Fibroblast of villous mesenchyme (primary cell): ENCODE measurements at places on chromosomes 6 and 20. TPM values are rescaled to one million over a fixed set of nuclear protein-coding genes. Genes with fewer than 3 reads are reported as not detected.

GRCh38 chr20:25992146-25992545 lies 295.5 kb upstream of the ZNF337 start:
- DNase-seq, result no peak

DNA sequence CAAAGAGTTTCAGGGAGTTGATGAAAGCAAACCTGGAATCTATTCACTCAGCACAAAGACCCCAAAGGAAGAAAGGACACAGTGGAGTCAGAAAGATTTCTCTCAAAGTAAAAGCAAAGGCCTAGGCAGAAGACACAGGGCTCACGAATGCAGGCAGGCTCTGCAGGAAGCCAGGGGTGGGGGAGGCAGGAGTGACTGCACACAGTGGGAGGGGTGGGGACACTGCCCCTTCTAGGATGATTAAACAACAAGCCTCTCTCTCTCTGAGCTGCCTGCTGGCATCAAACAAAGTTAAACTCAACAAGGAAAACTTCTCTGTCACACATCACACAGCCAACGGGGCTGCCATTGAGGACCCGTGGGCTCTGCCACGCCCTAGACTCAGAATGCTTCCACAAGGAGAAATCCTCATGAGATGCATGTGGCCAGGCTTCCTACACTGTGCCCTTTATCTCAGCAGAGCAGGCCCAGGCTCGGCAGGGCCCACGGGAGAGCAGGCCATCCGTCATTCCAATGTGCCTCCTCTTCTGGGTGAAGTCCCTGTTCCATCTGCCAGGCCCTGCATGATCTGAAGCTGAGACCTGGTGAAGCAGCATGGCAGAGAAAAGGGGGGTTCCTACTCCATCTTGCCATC lies 70.1 kb downstream of the RAMACL start:
- DNase-seq, result no peak

GRCh38 chr20:8471465-8471864 lies 339.4 kb downstream of the PLCB1 start:
- DNase-seq, result no peak

GRCh38 chr20:38722683-38723016 lies 1.6 kb upstream of the SLC32A1 start:
- no peak for DNase-seq

- DNase-seq, result peak; percentile 87
Measured at GRCh38 chr6:87723170-87724078, 21.4 kb upstream of the AKIRIN2 start.

PRPH2 gene
- 2.6 and 5.2 TPM in 2 replicates for total RNA-seq

SLC13A3 gene
- total RNA-seq, result 1.6 and 4.3 TPM in 2 replicates

C2 gene
- total RNA-seq, result 1.3 and 2.3 TPM in 2 replicates
